Amniotic stem cell (primary cell): ENCODE measurements at places on chromosomes 16 and 17.

DNA sequence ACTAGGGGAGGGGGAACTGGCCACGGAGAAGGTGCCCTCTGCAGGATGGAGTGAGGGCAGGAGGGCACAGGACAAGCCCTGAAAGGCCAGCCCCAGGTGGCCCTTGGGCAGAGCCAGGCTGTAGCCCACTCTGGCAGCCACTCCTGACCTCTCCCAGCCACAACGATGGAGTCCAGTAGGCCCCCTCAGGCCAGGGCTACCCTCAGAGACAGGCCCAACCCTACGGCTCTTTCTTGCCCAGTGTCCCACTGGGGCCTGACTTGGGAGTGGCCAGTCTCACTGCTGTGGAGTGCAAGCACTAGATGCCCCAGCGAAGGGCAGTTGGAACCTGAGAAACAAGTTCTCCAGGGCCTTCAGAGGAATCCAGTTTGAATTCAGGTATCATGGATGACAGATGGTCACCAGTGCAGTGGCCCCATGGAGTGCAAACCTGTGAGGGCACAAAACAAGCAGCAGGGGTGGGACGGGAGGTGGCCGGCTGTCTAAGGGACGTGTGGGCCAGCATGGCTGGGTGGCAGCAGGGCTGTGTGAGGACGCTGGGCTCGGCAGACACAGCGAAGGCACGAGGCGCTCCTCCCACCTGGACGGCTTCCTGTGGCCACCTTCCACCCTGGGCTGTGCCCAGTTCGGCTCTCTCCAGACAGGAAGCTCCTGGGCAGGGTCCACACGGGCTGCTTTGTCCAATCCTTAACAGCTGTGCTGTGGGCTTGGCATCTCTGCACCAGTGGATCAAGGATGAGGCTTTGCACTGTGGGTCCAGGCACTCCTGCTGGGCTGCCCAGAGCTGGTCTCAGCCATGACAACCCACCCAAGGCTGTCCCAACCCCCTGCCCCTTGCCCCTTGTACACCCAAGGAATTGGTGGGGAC lies 72.1 kb downstream of the AMFR start:
- DNase-seq = no peak

DNA sequence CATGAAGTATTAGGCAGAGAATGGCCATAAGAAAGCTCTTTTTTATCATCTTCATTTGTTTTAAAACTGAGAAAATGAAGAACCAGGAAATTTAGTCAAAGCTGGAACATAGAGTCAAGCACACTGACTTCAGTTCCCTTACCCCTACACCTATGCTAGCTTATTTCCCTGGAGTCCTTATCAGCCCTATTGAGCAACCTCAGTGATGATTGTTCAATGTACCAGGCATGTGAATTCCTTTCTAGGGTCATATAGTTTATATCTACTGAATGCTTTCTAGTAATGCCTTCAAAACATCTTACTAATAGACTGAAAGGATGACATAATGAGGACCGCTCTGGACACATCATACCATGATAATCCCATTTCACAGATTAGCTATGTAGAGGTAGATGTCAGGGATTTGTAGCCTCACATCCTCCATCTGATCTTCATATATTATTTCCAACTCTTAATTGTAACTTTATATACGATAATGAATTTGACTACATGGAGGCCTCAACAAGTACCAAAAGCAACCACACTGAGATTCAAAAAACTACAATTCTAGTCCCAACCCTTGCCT lies 460.4 kb upstream of the DYNLRB2 start:
- DNase-seq = no peak

DNA sequence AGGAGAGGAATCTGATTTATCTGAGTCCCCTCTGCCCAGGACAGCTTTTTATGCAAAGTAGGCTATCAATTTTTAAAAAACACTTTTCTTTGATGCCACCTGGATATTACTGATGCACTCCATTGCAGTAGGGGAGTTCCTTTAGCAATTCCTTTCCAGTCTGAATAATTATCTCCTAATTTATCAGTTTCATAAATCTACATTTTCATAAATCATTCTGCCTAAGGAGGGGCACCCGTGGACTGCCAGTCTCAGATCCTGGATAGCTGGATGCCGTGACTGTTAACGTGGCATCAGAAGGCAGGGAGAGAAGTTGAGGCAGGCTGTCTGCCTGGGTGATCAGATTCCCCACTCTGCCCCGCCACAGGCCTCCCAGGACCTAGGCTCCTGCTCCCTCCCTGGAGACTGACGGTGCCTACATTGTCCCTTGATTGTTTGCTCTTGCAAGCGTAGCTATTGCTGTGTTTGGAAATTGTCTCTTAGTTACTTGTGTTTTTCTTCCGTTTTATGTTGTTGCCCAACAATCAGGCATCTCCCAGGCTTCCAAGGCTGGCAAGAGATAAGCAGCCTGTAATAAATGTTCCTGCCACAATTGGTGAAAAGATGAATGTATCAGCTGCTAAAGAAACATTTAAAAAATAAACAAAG lies 75.2 kb downstream of the KATNIP start:
- no peak for DNase-seq

- DNase-seq = no peak
Measured at GRCh38 chr17:57048096-57048495, 37.0 kb upstream of the AKAP1 start.

DNA sequence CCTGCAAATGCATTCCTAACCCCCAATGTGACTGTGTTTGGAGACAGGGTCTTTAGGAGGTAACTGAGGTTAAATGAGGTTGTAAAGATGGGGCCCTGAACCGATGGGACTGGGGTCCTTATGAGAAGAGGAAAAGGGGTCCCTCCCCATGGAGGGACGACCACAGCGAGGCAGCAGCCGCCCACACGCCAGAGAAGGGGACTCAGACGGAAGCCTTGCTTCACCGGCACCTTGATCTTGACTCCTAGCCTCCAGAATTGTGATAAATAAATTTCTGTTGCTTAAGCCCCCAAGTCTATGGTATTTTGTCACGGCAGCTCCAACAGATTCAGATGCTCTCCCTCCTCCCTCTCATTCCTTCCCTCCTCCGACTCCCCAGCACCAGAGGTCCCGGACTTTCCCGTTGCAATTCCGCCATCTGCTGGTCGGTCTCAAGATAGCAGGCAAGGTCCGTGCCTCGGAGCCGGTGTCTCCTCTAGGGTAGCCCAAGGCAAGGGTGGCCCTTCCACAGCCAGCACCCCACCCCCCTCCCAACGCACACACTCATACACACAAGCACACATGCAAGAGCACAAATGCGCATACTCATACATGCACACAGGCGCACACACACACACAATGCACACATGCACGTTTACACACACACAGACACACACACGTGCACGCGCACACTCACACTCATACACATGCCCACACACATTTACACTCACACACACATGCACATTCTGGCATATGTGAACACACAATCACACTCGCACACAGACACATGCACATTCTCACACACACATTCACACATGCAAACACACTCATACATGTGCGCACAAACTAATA lies 23.1 kb upstream of the C16orf78 start:
- no peak for DNase-seq

DNA sequence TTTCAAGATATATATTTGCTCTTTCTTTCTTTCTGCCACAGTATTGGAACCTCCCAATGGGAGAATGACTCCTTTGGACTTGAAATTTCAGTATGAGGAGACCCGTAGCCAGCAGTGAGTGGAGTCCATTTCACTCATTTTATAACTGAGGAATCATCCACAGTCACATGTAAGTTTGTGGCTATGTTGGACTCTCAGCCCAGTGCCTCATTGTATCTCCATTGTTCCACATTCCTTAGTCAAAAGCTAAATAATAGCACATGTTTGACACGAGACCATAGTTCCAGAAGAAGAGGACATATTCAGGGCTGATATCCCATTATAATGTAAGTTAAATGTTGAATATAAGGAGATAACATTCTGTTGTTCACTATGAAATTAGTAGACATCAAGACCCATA lies 12.7 kb upstream of the SPAG9 start:
- no peak for DNase-seq

- no peak for DNase-seq
Measured at GRCh38 chr16:57185446-57185944, 344 bp downstream of the PSME3IP1 start.

GRCh38 chr16:684961-685696 lies 995 bp upstream of the JMJD8 start:
- DNase-seq = no peak

- DNase-seq = peak; percentile 94
Measured at GRCh38 chr16:87492721-87493607, at the start of gene ZCCHC14. ZCCHC14 (minus strand) TSS chr16:87493024; CDS start chr16:87492238, 786 bp downstream.

DNA sequence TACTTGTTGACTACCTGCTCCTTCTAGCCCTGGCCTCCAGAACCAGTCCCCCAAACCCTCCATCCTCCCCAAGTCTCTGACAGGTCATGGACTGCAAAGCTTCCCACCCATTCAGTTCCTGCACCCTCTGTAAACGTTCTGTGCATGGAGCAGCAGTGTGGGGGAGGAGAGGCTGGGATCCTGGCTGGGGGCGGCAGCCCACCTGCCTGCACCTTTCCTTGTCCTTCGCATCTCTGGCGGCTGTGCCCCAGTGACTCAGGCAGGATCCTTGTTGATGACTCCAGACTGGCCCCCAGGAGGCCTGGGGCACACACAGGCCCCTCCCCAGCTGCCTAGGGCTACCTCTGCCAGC lies 1.6 kb upstream of the PKMYT1 start:
- DNase-seq = no peak

- DNase-seq = no peak
Measured at GRCh38 chr17:45229681-45230409, 8.2 kb downstream of the FMNL1 start.

GRCh38 chr16:28826141-28826540 lies 3.3 kb downstream of the ATXN2L start:
- DNase-seq = no peak

GRCh38 chr16:19242987-19243575 lies 42.5 kb upstream of the CLEC19A start:
- no peak for DNase-seq

- no peak for DNase-seq
Measured at GRCh38 chr17:65081439-65081838, 24.9 kb upstream of the GNA13 start.

DNA sequence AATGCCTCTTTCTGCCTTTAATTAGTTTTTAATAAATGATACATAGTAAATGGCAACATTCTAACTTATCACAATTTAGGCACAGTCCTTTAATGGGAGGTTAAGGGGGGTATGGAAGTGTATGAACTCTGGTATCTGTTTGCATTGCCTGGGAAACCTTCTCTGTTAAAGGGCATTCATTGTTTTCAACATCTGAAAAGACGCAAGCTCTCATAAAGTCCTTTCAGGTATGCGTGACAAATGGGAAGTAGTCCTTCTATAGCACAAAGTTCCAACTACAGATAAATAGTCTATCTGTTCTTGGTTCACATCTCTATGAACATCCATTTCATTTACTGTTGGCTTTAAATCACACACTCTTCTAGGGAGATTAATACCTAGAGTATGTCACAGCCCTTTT lies 298.0 kb upstream of the PMFBP1 start:
- DNase-seq = no peak

GRCh38 chr17:47203984-47204721 lies 5.0 kb upstream of the MYL4 start:
- DNase-seq = no peak

- DNase-seq = no peak
Measured at GRCh38 chr17:61755668-61756067, 107.7 kb downstream of the BRIP1 start.

DNA sequence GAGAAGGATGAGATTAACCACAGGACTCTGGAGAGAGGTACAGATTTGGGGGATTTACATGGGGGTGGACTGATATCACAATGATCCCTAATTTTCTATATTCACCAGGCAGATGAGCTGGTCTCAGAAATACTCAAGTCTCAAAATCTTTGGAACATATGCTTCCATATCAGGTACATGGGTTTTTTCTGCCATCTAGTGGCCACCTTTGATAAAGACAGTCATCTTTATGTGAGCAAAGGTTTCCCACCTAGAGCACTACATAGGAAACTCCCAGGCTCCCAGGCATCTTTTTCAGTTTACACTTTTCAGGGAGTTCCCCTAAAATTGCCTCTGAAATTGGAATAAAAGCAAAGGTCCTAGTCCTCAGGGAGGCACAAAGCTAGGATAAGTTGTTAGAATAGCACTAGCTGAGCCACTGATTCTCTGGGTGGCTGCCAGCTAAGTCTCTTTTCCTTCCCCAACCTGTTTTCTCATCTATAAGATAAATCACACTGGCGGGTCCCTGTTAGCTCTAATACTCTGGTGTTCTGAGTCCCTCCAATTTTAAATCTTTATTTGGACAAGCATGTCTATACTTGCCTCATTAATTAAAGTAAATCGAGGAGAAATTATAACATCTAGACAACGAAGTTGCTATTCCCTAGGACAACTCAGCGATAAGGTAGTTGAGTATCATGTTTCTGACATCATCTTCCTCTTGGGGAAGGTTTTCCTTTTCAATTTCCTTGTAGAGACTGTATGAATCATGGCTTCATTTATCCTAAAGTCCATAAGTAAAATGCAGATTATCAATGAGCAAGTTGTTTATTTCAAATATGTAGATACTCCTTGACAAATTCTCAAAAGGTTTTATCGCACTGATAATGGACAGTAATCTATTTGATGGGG lies 19.0 kb upstream of the MON1B start:
- DNase-seq = peak; percentile 11

DNA sequence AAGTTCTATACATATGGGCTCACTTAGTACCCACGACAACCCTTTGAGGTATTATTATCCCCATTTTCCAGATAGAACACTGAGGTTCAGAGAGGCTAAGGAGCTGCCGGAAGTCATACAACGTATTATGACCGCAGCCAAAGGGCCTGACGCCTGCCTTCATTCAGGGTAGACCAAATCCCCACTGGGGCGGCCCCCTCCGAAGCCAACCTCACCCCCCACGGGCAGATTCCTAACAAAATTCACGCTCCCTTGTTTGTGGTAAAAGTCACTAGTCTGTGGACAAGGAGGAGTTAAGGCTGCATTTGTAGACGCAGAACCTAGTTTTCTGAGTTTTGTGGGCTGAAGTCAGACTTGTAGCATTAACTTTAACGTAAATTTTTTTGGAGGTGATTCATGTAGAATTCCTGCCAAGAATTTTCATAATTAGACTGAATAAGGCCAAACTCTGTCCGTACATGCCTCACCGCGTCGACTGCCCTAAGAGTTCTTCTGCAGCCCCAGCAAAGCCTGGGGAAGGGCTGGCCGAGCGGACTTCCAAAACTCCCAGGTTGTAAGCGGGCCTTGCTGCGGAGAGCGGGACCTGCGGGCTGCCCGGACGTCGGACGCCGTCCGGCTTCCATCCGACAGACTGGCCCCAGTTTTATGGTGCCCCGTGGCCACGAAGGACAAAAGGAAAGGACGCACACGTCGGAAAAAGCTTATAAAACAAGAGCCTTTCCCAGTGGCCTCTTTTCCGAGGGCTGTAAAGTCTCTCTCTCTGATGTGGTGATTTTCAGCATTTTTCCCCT lies 75.7 kb downstream of the NXN start:
- DNase-seq = peak; percentile 91

GRCh38 chr17:4409659-4410058 lies 24.1 kb upstream of the SPNS3 start:
- no peak for DNase-seq

GRCh38 chr17:62826956-62827355 lies 18.8 kb upstream of the MARCHF10 start:
- no peak for DNase-seq

- DNase-seq = no peak
Measured at GRCh38 chr17:32658470-32659418, 172.0 kb downstream of the CDK5R1 start.

- no peak for DNase-seq
Measured at GRCh38 chr17:57255182-57255775, 1.0 kb upstream of the MSI2 start.

- DNase-seq = no peak
Measured at GRCh38 chr16:54976651-54977200, 46.1 kb downstream of the IRX5 start.
